CD4-positive, alpha-beta T cell treated with Interleukin-4 for 1 hour (primary cell): ENCODE measurements at places on chromosomes 16 and 17.

DNA sequence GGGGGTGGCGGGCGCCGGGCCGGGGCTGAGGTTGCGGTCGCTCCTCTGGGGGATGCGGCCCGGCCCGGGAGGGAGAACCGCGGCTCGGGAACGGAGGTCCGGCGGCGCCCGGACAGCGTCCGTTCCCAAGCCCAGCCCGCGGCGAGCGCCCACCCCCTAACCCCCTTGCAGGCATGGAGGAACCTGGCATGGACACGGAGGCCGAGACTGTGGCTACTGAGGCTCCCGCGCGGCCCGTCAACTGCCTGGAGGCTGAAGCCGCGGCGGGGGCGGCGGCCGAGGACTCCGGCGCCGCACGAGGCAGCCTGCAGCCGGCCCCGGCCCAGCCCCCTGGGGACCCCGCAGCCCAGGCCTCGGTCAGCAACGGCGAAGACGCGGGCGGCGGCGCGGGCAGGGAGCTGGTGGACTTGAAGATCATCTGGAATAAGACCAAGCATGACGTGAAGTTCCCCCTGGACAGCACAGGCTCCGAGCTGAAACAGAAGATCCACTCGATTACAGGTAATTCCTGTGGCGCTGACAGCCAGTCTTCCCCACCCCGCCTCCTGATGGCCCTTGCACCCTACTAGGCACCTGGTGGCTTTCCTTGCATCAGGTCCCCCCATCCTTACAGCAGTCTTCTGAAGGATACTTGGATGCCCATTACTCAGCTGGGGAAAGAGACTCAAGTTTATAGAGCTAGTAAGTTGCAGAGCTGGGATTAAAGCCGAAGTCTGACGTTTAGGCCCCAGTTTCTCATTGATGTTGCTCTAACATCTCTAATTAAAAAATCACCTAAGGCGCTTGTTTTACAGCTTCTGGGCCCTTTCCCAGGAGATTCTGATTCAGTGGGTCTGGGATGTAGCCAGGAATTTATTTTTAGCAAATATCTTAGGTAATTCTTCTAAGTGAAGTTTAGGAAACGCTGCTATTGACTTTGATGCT is 514 bp downstream of the UBFD1 start:
- no peak for DNase-seq

DNA sequence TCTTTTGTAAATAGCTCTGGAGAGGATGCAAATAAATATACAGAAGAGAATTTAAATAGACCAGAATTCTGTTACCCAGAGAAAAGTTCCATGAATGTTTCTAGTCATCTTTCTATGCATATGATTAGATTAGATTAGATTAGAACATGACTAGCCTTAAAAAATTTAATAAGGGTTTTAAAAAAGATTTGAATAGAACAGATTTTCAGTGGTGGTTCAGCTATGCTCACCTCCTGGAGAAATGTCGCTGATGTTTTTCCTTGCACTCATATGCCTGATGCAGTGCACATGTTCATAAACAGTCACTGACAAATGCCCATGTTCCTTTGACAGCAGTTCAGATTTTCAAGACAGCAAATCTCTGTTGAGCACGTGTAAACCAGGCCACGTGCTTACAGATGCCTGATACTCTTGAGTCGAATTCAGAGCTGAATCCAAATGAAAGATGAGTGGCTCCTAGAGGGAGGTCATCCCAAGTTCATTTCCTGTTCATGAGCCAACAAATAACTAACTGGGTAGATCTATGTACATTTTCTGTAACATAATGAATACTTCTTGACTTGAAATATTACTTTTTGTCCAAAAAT is 19.9 kb upstream of the RAB11FIP4 start:
- DNase-seq, result no peak

- no peak for DNase-seq
Observed at GRCh38 chr16:31348579-31348978, 6.4 kb upstream of the ITGAX start.

DNA sequence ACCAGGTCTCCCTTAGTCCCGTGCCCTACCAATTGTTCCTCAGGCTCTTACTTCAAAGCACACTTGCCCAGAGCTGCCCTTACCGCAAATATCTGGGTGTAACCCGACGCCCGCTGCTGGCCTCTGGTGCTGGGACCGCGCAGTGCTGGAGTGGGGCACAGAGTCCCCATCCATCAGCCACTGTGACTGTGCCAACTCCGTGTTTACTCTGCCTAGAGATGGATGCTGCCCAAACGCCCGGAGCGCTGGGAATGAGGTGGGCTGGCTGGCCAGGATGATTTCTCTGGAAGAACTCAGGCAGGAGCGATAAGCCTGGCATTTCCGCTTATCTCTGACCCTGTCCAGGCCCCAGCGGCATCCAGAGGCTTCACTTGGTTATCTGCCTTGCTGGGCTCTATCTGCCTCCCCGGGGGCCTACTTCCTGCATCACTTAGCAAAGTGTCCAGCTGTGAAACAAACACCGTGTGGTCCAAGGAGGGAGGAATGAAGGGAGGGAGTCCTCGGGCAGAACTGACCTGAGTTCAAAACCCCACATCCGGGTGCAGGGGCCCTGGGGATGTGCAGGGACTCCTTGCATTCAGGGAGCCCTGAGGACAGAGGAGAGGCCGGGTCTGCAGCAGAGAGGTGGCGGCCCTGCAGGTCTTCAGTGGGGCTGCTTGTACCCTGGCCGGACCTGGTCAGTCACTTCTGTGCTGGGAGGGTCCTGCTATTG is 9.4 kb upstream of the MYLK3 start:
- no peak for DNase-seq

GRCh38 chr17:48338720-48339119 is 91.3 kb downstream of the SKAP1 start:
- DNase-seq, result no peak

GRCh38 chr17:58320570-58321323 is 7.8 kb downstream of the TSPOAP1 start:
- no peak for DNase-seq

- no peak for DNase-seq
Observed at GRCh38 chr16:61128545-61129323, 907.5 kb downstream of the CDH8 start.

GRCh38 chr17:67349420-67349819 is 17.0 kb downstream of the PSMD12 start:
- DNase-seq, result no peak

- DNase-seq, result peak; percentile 84
Observed at GRCh38 chr16:81524382-81524781, 79.8 kb downstream of the CMIP start.

- no peak for DNase-seq
Observed at GRCh38 chr17:27558842-27559505, 72.0 kb upstream of the LGALS9 start.

- no peak for DNase-seq
Observed at GRCh38 chr16:10838621-10839278, 20.2 kb upstream of the TVP23A start.

- no peak for DNase-seq
Observed at GRCh38 chr16:64659866-64660265, 462.0 kb downstream of the CDH11 start.

GRCh38 chr17:47207143-47208067 is 1.7 kb upstream of the MYL4 start:
- no peak for DNase-seq

DNA sequence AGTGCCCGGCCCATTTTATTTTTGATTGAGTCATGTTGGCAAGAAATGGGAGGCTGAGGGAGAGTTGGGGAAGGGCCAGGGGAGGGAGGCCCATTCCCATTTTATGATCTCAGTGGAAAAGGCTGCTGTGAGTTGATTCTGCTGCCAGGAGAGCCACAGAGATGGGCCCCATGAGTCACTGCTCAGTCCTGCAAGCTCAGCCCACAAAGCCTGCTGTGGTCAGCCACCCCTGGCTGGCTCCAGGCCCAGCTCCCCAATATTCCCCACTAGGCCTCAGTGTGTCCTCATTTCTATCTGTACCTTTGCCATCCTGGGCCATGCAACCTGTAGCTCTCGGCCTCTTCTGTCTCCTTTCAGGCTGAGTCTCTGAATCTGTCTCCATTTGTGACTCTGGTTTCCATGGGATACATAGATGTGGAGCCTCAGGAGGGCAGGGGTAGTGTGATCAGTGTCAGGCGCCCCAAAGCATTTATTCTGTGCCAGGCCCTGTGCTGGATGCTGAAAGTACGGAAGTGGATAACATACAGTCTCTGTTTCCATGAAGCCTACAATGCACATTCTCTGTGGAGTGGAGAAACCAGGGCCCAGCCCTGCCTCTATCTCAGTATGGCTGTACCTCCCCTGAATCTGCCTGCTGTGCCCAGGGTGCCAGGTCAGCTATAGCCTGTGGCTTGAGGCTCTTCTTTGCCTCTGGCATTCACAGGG is 1.9 kb upstream of the PLEKHG4 start:
- no peak for DNase-seq

GRCh38 chr17:36592316-36592715 is 637 bp downstream of the DHRS11 start:
- no peak for DNase-seq

- no peak for DNase-seq
Observed at GRCh38 chr17:82330322-82331239, 3.0 kb downstream of the SECTM1 start.

DNA sequence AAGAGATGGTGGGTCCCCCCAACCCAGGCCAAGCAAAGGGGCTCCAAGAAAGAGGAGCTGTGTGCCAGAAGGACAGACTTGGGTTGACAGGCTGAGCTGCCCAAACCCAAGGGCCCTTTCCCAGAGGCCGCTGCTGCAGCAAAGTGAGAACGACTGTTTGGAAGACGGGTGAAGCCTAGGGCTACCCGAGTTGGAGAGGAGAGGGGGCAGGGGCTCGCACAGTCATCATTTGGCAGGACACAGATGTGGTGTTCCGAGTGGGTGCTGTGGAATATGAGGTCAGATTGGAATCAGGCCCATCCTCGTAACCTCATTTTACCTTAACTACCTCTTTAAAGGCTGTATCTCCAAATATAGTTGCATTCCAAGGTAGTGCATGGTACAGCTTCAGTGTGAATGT is 5.3 kb upstream of the MFAP4 start:
- DNase-seq, result no peak

DNA sequence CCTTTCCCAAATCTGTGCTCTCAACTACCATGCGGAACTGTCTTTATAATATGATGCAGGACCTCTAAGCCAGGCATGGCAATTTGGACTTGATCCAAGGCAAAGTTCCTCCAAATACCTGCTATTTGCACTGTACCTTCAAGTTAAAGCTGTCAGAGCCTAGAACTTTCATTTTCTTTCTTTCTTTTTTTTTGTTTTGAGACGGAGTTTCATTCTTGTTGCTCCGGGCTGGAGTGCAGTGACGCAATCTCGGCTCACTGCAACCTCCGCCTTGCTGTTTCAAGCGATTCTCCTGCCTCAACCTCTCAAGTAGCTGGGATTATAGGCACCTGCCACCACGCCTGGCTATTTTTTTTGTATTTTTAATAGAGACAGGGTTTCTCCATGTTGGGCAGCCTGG is 51.7 kb downstream of the ARHGAP27 start:
- no peak for DNase-seq

DNA sequence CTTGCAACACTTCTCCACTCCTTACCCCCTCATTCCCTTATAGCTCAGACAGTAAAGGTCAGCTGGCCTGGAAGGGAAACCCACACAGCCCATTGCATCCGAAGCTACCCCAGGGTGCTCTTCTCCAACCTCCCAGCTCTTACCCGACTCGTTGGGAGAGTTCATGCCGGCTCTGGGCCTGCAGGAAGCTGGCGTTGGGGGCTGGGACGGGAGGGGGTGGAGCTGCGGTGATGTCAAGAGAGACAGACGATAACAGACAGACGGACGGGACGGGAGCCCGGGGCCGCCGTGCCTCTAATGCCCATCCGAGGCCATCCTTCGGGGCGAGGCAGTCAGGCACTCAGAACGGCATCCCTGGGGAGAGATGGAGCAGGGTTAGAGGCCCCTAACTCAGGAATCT is 6.1 kb downstream of the HDAC5 start:
- DNase-seq, result no peak

- DNase-seq, result no peak
Observed at GRCh38 chr16:23137818-23138217, 11.4 kb downstream of the USP31 start.

GRCh38 chr17:45294506-45294905 is 22.3 kb downstream of the MAP3K14 start:
- DNase-seq, result no peak

GRCh38 chr17:11330006-11330405 is 89.0 kb downstream of the SHISA6 start:
- DNase-seq, result no peak

DNA sequence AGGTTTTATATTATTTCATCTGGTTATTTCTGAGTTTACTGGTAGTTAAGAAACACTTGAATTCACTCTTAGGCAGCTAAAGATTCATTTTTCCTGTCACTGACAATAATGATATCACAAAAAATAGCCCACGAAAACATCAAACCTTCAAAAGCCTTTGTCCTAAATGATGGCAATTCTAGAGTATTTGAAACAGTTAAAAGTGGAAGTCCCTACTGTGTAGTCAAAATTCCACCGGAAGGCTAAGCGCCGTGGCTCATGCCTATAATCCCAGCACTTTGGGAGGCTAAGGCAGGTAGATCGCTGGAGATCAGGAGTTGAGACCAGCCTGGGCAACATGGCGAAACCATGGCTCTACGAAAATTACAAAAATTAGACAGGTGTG is 103.5 kb downstream of the HIC1 start:
- DNase-seq, result no peak

GRCh38 chr16:70304892-70305448 is 6.0 kb downstream of the DDX19B start:
- DNase-seq, result no peak

DNA sequence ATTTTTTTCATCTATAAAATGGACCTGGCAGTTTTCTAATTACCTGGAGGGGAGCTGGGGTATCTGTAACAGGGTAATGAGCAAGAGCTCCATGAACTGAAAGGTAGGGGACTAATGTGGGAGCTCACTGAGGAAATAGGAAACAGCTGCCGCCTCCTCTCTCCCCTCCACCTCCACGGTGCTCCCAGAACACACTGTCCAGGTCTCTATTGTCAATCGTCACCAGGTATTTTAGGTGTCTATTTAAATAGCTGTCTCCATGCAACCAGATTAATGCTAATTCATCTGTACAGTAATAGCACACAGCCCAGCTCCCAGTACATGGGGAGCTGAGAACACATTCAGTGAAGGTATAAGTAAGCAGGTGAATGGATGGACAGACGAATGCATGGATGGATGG is 233.3 kb downstream of the GRIN2A start:
- DNase-seq, result no peak

DNA sequence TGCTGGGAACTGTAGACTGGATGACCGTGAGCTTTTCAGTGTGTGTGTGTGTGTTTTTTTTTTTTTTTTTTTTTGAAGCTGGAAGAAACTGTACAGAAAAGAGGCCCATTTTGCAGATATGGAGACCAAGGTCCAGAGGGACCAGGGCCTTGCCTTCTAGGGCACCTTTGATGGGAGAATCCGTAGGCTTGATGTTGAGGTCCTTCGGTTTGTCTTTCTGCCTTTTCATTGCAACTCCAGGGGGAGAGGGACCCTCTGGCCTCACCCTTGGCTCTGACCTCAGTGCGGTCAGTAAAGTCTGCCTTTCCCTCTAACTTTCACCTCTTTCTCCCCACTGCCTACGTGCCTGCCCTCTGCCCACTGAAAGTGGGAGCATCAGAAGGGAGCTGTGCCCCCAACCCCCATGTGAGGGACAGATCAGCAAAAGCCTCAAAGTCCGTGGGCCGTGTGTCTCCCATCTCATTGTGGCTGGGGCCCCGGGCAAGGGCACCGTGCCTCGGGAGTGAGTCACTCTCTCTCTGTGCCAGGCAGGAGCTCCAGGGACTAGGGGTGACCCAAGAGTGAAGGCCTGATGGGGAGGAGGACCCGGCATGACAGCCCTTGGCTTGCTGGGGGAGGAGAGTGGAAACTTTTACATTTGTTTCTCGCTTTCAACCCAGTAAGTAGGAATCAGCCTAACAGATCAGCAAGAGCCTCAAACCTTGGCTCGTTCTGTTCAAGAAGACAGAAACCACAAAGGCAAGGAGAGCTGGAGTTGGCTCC is 123.6 kb downstream of the CMIP start:
- DNase-seq, result no peak
